ENCODE measurements at places on chromosomes 11 and 22.

GRCh38 chr11:6300325-6300724 lies 20.0 kb downstream of the CAVIN3 start:
- DNase-seq, result no peak

DNA sequence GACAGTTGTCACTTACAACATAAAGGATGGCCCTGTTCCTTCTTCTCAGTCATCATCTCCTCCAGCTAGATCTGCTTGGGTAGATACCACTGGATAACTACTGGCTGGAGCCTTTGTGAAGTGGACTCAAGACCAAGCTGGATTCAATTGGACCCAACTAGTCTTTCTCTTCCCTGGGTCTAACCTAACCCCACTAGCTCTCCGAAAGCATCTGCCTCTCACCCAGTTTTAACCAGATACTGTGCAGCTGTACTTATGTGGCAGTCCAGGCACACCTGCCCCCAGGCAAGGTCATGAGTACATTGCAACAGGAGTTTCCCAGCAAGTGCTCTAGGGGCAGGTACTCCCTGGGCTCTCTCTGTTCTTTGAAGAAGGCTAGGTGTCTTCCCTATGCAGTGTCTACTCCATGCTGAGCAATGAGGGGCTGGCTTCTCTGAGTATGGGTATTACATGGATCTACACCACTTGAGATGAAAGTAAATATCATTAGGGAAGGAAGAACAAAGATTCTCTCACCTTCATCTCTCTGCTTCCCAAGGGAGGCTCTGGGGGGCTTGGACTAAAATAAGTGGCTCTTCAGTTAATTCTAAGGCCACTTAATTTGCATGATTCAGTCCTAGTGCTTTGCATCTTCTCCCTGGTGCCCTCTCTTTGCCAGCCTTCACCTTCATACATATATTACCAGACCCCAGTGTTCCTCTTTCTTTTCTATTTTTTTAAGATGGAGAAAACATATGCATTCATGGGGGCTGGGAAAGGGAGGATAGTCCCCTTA lies 236.1 kb downstream of the NXPE2 start:
- DNase-seq, result no peak

- no peak for DNase-seq
Observed at GRCh38 chr11:72773696-72774095, 20.2 kb downstream of the STARD10 start.

- no peak for DNase-seq
Observed at GRCh38 chr11:2558397-2558796, 113.6 kb downstream of the KCNQ1 start.

GRCh38 chr11:33734441-33735270 lies 1.6 kb downstream of the CD59 start:
- no peak for DNase-seq

DNA sequence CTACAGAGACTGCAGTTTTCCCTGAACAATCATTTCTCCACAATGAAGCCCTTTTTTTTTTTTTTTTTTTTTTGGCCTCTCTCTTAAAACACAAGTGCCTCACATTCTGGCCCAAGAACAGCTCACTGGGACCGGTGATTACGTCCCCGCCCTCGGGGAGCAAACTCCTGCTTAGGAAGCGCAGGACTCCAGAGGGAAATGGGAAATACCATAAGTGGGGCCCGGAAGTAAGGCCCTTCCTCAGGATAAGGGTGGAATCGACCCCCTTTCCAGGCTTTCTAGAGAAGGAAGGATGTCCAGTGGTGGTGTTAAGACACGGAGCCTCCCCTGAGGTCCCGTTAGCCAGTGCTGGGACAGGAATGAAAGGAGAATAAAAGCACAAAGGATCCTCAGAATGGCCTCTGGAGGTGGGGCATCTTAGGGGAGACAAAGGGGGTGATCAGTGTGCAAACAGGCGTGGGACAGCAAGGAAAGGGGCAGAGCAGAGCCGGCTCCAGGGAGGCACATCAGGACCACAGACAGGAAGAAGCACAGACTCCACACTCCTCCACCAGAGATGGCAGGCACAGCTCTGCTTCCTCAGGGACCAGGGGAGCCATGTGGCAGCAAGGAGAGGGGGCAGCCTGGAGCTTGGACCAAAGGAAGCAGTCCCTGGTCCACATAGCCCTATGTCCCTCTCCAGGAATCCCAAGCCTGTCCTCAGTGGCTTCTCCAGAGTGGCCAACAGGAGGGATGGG lies 61.3 kb downstream of the CHST1 start:
- DNase-seq, result no peak
